ENCODE measurements at places on chromosomes 7 and 10.

DNA sequence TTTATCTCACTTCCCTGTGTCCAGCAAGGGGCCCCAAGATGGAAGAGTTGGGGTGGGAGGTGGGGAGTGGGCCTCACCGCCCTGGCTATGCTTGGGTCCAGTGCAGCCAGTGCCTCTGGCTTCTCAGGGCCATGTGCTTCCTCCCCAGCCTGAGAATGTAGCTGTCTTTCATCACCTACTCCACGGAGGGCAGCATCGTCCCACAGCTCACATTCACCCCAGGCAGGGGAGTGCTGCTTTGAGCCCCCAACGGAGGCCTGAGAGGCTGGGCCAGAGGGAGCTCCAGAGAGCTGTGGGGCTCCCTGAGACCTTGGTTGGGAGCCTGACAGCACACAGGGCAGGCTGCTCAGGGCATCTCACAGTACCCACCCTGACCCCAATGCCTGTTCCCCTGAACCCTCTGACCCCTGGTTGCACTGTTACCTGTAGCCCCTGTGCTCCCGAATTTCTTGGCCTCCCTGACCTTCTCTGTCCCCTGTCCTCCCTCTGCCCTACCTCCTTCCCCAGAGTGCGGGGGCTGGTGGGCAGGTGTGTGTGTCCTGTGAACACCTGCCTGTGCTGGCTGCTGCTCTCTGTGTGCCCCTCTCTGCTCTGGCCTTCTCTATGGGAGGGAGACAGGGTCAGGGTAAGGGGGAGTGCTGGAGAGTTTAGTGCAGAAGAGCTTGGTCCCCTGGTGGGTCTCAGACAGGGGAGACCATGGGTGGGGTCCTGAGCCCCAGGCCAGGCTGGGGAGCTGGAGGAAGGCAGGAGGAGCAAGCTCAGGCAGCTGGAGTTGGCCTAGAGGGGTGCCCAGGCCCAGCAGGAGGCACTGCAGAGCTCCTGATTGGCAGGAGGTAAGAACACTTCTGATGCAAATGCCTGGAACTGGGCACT lies 19.6 kb upstream of the ZNF488 start:
- DNase-seq: no peak

DNA sequence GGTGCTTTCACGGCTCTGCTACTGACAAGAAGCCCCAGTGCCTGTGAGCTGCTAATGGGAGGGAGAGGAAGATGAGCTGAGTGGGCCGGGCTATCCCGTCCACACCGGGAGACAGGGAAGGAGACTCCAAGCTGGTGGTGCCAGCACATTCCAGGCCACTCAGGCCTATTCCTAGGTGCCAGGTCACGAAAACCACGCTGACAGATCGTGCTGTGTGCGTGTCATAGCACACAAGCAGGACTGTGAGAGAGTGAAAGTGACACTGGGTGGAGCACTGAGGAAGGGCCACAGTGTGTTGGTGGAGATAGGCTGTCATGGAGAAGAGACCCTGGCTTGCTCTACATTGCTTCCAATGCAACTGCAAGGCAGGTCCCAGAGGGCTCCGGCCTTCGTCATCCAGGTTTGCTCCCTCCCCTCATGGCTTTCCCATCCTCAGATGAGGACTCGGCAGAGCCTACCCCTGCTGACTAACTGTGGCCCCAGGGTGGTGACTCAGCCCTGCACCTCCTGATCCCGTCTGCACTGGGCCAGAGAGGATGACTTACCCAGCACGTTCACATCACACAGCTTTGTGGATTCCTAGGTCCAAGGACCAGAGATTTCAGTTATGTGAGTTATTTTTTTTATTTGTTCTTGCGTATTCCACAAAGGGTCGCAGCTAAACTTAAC lies 167.3 kb downstream of the EGFR start:
- DNase-seq: no peak

DNA sequence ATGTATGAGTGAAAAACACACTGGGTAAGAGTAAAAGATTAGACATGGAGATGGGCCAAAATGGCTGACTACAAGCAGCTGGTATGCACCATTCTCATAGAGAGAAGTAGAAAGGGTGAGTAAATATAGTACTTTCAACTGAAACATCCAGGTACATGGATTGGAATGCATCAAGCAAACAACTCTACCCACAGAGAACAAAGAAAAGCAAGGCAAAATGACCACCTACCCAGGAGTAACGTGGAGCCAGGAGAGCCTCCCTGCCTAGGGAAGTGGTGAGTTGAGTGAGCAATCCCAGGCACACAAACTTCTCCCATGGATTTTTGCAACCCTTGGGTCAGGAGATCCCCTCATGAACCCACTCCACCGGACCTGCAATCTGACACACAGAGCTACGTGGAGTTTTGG lies 212.8 kb downstream of the PTN start:
- no peak for DNase-seq

DNA sequence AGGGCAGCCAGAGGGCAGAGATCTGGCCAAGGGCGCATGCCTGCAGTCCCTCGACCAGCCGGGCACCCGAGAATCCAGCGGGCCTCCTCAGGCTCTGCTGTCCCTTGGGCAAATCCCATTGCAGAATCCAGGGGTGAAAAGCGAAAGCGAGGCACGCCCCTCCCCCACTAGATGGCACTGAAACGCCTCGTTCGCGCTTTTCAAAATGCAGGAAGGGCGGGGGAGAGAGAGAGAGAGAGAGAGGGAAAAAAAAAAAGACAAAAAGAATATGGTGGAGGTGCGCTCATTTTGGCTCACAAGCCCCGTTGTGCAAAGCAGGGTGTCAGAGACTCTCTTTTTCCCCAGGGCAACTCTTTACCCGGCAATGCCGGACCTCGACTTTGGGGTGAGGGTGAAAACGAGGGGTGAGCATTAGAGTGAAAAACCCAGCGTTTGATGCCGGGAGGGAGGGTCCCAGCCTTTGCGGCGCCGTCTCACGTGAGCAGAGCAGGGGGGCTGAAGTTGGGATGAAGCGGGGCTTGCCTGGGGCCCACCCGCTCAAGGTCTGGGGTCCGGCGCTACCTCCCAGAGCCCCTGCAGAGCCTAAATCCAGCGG lies 2.5 kb upstream of the TMEM178B start:
- DNase-seq: no peak

DNA sequence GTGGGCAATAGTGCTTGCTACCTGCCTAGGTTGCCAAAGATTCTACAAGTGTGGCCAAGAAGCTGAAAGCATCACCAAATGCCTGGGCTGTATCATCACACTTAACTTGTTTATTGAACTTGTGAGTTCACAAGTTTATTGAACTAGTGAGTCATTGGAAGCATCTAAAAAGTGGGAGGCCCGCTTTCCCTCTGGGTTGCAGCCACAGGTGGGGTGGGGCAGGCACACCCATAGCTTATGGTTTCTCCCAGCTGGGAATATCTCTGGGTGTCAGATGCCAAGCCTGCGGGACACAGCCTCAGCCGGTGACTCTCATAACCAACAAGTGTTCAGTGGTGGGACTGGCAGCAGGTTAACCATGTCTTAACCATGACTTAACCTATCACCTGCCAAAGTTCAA lies 145.9 kb upstream of the FAM13C start:
- no peak for DNase-seq

DNA sequence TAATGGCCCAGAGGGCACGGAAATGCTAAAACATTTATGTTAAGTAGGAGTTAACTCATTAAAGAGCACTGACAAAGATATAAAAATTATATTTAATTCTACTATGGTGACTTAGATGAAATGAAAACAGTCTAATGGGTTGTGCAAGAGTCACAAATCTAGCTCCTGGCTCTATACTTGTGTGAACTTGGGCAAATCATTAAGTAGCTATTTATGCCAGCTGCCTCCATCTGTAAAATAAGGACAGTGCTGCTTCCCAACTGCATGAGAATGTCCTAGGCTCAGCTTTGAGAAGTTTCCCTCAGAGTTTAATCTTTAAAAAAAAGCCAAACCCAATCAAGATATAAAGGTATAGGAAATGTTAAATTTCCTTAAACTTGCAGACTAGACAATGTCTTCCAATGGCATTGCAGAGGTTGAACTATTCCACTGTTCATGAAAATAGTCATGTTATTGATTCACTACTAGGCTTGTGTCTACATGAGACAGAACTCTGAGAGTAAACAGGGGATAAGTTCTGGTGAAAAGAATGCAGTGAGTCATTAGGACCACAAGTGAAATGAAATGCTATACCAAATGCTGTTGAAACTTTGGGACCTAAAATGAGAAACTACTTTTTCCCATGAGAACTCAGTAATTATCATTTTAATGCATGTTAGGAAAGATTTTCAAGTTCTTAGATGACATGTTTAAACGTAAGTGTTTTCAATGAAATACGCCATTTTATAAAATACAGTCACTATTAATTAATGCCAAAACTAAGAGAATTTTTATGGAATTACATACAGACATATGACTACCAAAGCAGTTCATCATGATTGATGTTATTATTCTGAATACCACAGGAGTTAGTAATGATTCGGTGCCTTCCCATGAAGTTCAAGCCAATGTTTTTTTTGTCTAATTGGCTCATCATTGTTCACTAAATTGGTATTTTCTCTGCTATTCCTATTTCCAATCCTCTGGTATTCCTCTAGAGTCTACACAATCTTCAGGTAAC lies 84.2 kb downstream of the CDK6 start:
- no peak for DNase-seq

All from D721Med (cell line).